ENCODE measurements at places on chromosomes 13 and 19. TPM values are rescaled to one million over a fixed set of nuclear protein-coding genes. Genes with fewer than 3 reads are reported as not detected.

PRKCG gene
- 4.0 TPM for total RNA-seq

ALG11 gene
- 43.1 TPM for total RNA-seq

LHB gene
- total RNA-seq: not detected

OLFM4 gene
- total RNA-seq: not detected

LGALS16 gene
- not detected for total RNA-seq

RFPL4AL1 gene
- total RNA-seq: not detected

GRIN2D gene
- 1.2 TPM for total RNA-seq

- DNase-seq: no peak
- H3K36me3 ChIP-seq: no peaks in the 10 kb centered on the region
- no peaks in the 10 kb centered on the region for H3K4me1 ChIP-seq
- H3K27me3 ChIP-seq: no peaks in the 10 kb centered on the region
Observed at GRCh38 chr19:49953416-49953815, 7.6 kb downstream of the SIGLEC11 start.

GRCh38 chr13:60379837-60380565 is 17.0 kb upstream of the TDRD3 start:
- H3K36me3 ChIP-seq: no peaks in the 10 kb centered on the region
- DNase-seq: no peak
- H3K27me3 ChIP-seq: peaks cover 4% of the 10 kb centered on the region
- H3K4me3 ChIP-seq: no peak overlapping the region
- H3K27ac ChIP-seq: no peak overlapping the region
- H3K4me1 ChIP-seq: no peaks in the 10 kb centered on the region

- no peak overlapping the region for H3K4me3 ChIP-seq
- no peaks in the 10 kb centered on the region for H3K4me1 ChIP-seq
- no peaks in the 10 kb centered on the region for H3K36me3 ChIP-seq
- H3K27ac ChIP-seq: no peak overlapping the region
Observed at GRCh38 chr19:57037556-57037955, 82.2 kb upstream of the USP29 start.

GRCh38 chr13:106998664-106999063 is 430.7 kb upstream of the ARGLU1 start:
- H3K4me1 ChIP-seq: no peaks in the 10 kb centered on the region
- no peaks in the 10 kb centered on the region for H3K27me3 ChIP-seq
- no peak overlapping the region for H3K27ac ChIP-seq
- no peak overlapping the region for H3K4me3 ChIP-seq

DNA sequence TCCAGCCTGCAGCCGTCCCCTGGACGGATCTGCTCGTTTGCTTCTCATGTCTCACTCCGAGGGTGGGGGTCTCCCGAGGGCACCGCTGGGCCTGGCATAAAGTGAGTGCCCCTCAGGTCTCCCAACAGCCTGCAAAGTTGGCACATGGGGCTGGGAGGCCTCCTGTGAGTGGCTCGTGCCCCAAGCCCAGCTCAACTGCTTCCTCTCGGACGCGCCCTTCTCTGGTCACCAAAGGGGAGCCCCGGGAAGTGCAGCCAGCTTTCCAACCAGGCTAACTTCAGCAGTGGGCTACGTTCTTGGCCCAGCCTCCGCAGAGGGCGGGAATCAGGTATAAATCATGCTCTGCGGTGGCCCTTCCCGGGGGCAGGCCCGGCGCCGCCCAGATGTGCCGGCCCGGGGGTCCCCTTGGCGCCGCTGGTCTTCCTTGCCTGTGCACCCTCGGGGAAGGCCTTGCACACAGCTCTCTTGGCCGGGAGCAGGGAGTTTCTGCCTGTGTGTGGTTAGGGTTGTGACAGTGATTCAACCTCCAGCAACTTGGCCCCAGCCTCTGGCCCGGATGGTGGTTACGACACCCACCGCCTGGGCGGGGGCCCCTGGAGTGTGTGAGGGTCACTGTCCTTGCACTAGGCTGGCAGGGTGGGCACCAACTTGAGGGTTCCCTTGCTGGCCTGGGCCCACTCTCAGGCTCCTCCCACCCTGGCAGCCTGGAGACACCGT is 20.7 kb downstream of the CEBPG start:
- DNase-seq: no peak
- no peaks in the 10 kb centered on the region for H3K36me3 ChIP-seq
- H3K4me1 ChIP-seq: peaks cover 4% of the 10 kb centered on the region
- H3K27me3 ChIP-seq: no peaks in the 10 kb centered on the region

- no peaks in the 10 kb centered on the region for H3K4me1 ChIP-seq
- no peak for DNase-seq
- no peak overlapping the region for H3K27ac ChIP-seq
- no peaks in the 10 kb centered on the region for H3K36me3 ChIP-seq
- no peak overlapping the region for H3K4me3 ChIP-seq
Observed at GRCh38 chr13:97889803-97890202, 63.7 kb upstream of the IPO5 start.

- no peak for DNase-seq
- H3K36me3 ChIP-seq: no peaks in the 10 kb centered on the region
- no peaks in the 10 kb centered on the region for H3K27me3 ChIP-seq
- no peak overlapping the region for H3K4me3 ChIP-seq
Observed at GRCh38 chr13:37560526-37560925, 38.0 kb downstream of the POSTN start.

DNA sequence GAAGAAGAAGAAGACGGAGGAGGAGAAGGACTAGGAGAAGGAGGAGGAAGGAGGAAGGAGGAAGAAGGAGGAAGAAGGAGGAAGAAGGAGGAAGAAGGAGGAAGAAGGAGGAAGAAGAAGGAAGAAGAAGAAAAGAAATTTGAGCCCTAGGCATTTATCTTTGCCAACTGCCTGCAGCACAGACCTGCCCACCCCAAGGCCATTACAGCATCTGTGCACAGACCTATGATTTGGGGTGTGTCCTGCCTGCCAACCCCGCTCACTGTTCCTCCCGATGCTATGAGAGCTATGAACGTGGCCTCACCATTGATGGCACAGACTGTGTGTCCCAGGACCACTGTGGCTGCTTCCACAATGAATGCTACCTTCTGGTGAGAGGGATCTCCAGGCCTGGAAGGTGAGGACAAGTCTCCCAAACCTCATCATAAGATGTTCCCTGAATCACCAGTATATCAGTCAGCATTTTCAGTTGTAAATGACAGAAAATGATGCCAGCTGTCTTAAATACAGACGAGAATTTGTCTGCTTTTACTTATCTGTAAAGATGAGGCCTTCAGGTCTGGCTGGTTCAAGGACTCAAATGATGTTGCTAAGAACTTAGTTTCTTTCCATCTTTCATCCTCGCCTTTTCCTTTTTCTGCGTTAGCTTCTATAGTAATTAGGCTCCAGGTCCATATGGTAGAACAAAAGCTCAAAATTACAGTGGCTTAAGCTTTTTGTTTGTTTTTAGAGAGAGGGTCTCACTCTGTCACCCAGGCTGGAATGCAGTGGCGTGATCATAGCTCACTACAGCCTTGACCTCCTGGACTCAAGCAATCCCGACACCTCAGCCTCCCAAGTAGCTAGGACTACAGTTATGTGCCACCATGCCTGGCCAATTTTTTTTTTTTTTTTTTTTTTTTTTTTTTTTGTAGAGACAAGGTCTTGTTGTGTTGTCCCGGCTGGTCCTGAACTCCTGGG is 3.9 kb upstream of the SDHAF1 start:
- peaks cover 9% of the 10 kb centered on the region for H3K27me3 ChIP-seq
- H3K4me3 ChIP-seq: no peak overlapping the region
- DNase-seq: no peak
- H3K27ac ChIP-seq: no peak overlapping the region

DNA sequence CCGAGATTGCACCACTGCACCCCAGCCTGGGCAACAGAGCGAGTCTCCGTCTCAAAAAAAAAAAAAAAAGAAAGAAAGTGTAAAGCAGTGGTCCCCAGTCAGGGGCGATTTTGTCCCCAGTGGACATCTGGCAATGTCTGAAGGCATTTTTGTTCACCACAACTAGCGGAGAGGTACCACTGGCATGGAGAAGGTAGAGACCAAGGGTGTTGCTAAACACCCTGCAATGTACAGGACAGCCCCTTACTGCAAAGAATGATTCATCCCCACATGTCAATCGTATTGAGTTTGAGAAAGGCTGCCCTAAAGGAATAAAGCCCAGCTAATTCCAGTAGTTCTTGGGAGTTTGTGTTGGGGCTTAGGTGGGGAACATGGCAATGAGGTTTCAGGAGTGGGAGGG is 38.7 kb downstream of the CYP4F2 start:
- no peaks in the 10 kb centered on the region for H3K27me3 ChIP-seq
- no peaks in the 10 kb centered on the region for H3K36me3 ChIP-seq
- DNase-seq: no peak
- H3K4me1 ChIP-seq: no peaks in the 10 kb centered on the region
- no peak overlapping the region for H3K27ac ChIP-seq

DNA sequence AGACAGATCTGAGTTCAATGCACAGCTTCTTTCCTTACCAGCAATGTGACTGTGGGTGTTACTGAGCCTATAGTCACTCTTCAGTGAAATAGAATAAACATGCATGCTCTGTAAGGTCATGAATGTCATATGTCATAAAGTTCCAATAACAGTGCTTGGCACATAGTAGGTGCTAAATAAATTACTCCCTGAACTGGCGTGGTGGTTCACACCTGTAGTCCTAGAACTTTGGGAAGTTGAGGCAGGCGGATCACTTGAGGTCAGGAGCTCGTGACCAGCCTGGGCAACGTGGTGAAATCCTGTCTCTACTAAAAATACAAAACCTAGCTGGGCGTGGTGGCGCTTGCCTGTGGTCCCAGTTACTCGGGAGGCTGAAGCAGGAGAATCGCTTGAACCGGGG is 13.2 kb downstream of the WBP4 start:
- H3K4me1 ChIP-seq: no peaks in the 10 kb centered on the region
- peaks cover 83% of the 10 kb centered on the region for H3K36me3 ChIP-seq
- H3K4me3 ChIP-seq: no peak overlapping the region

GRCh38 chr19:45560038-45560437 is 24.6 kb downstream of the OPA3 start:
- no peaks in the 10 kb centered on the region for H3K27me3 ChIP-seq
- no peaks in the 10 kb centered on the region for H3K36me3 ChIP-seq
- DNase-seq: no peak
- H3K27ac ChIP-seq: no peak overlapping the region
- H3K4me3 ChIP-seq: no peak overlapping the region

DNA sequence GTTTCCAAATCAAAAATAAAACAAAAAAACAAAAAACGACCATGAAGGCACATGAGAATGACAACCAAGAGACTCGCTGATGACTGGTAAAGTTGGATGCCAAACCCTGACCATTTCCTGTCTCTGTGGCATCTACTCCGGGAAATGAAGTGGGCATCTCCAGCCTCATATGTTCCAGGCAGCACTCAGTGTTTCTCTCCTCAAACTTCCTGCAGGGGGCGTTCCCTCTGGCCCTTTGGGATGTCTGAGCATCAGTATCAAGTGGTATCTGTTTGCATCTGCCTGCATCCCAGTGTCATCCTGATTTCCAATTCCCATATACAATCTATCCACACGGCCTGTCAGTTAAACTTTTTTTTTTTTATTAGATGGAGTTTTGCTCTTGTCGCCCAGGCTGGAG is 9.8 kb upstream of the SIGLEC12 start:
- H3K27ac ChIP-seq: no peak overlapping the region
- DNase-seq: peak; percentile 75
- no peaks in the 10 kb centered on the region for H3K36me3 ChIP-seq
- H3K27me3 ChIP-seq: peaks cover 23% of the 10 kb centered on the region
- H3K4me1 ChIP-seq: no peaks in the 10 kb centered on the region
- no peak overlapping the region for H3K4me3 ChIP-seq
